Stimulated activated naive CD8-positive, alpha-beta T cell treated with anti-CD3 and anti-CD28 coated beads, Interleukin-15, amount 100 ng/mL, for 72 hours (primary cell): ENCODE measurements at places on chromosomes 11 and 22.

DNA sequence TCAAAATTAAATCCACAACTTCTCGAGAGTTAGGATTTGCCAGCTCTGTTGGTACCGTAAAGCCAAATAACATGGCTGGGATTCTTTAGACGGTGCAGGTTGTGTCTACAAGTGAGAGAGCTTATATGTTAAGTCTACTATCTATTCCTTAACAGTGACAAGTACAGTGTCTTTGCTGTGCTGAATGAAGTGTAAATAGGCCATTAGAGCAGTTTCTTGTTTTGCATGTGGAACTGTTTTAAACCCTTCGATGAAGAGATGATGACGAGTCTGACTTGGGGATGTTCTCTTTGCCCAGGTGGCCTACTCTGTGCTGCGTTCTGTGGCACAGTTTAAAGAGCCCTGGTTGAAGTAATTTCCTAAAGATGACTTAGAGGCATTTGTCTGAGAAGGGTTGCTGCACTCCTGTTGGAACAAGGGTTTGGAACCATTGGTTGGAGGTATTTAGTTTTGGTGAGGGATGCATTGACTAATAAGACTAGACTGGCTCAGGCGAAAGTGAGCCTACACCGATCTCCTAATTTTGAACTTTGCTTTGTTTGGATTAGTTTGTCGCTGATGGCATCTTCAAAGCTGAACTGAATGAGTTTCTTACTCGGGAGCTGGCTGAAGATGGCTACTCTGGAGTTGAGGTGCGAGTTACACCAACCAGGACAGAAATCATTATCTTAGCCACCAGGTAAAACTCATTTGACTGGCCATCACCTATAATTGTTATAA lies 988 bp downstream of the RPS3 start:
- DNase-seq = no peak

GRCh38 chr11:77510851-77511250 lies 37.0 kb upstream of the PAK1 start:
- DNase-seq = no peak

GRCh38 chr22:29195964-29196666 lies 9.6 kb upstream of the EMID1 start:
- DNase-seq = no peak

GRCh38 chr11:117809236-117810055 lies 12.4 kb upstream of the DSCAML1 start:
- DNase-seq = peak; percentile 53

GRCh38 chr11:12074529-12075195 lies 35.7 kb upstream of the MICAL2 start:
- no peak for DNase-seq

GRCh38 chr11:61293867-61294716 lies 1.0 kb downstream of the VWCE start:
- peak; percentile 69 for DNase-seq

DNA sequence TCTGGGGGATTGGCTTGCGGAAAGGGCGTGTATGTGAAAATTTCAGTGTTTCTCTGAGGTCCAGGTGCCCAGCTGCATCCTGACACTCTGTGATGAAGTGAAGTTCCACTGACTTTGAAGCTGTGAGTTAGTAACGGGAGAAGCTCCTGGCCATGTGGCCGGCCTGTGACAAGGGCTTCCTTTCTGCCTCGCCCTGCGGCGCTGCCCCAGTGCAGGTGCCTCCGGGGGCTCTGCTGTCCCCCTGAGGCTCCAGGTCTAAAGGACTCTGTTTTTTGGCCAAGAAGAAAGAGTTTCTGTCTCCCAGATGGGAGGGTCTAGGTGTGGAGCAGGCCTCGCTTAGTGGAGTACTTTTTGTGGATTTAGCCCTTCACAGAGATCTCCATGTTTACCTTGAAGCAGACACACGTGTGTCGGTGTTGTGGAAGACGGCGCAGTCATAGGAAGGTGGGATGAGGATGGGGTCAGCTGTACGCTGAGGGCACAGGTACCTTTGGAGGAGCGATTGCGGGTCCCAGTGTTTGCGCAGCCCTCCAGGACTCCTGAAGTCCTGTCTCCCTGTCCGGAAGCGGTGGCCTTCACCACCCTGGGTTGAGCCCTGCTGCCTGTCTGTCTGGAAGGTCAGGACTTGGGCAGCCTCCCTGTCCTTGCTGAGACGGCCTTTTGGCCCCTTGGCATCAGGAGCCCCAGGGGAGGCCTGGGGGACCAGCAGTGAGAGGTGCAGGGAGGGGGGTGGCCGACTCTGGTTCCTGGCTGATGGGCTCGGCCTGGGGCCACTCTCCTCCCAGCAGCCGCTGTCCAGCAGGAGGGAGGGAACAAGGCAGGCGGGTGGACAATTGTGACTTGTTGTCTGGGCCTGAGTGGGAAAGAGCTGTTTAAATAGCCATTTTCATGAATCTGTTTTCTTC lies 1249.3 kb downstream of the BRD1 start:
- no peak for DNase-seq

- no peak for DNase-seq
These were observed 86.7 kb upstream of the IZUMO1R start for GRCh38 chr11:94217705-94218104.

DNA sequence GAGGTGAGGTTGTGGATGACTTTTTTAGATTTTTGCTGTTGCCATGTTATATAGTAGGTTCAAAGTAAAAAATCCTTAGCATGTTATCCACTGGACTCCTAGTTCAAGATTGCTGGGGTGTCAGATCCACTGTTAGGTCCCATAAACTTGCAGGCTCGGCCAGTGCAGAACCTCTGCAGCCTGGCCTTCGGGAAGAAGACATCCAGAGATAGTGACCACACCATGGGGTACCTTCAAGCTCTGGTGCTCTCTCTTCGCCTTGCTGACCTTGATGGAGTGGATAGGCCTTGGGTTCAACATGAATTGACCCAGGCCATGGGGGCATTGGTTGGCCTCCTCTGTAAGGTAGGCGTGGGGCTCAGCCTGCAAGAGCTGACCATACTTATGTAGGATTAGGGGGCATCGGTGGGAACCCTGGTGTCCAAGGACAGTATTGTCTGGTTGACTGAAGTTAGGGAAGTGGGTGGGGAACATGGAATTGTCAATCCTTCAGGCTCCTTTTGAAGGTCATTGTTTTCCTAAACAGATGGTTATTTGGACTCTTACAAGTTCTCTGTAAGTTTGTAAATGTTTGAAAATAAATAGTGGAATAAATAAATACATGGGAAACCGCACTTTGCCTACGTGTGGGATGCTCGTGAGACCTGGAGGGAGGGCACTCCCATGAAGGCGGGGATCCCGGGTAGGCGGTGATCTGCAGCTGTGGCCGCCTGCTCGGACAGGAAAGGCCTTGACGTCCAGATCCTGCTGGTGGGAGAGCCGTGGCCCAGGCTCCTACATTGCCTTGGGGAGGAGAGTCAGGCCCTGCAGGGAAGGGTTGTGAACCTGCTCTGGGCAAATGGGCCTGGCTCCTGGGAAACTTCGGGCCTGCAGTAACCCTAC lies 37.1 kb downstream of the BCR start:
- no peak for DNase-seq

DNA sequence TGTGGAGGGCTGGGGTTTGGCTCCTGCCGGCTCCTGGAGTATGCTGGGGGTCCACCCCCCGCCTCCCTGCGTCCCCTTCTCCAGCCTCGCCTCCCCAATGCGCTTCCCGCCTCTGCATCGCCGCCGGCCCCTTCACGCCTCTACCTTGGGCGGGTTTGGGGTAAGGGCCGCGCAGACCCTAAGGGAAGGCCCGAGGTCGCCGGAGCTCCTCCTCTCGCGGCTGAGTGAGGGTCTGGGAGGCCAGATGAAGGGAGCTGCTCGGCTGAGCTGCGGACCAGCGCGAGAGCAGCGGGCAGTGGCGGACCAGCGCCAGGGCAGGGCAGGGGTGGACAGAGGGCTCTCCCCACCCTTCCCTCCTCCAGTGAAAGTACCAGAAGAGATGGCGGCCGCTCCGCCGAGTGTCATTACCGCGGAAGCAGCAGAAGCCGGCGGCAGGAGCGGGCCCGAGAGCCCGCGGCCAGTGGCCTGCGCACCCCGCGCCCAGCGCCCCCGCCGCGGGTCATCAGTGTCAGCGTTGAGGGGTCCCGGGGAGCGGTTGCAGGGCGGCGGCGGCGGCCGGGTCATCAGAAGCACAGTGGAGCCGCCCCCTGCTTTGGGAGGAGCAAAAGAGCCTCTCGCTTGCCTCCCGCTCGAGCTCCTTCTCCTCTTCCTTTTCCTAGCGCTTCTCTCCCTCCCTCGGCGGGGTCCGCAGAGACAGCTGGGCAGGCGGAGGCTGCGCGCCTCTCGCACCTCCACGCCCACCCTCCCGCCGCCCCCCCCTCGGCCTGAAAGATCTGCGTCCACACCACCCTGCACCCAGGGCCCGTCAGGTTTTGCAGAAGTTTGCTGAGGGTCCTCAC lies 255.6 kb upstream of the CADM1 start:
- no peak for DNase-seq

DNA sequence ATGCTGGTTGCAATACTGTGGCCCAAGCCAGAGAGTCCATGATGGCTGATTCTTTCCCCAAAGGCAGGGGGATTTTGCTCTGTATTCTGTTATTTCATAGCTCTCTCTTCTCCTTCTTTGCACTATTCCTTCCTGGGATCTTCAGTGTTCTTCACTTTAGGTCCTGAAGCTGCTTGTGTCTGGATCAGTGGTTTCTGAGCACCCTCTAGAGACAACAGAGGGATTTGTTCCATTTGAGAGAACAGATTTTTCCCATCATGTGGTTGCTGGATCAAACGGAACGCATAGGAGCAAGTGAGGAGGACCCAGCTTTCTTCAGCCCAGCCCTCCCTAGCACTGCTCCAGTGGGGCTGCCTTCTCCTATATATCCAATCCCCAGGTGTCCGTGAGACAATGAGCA lies 68.7 kb upstream of the SYN3 start:
- no peak for DNase-seq

GRCh38 chr22:37303821-37304274 lies 21.5 kb downstream of the CYTH4 start:
- peak; percentile 68 for DNase-seq

DNA sequence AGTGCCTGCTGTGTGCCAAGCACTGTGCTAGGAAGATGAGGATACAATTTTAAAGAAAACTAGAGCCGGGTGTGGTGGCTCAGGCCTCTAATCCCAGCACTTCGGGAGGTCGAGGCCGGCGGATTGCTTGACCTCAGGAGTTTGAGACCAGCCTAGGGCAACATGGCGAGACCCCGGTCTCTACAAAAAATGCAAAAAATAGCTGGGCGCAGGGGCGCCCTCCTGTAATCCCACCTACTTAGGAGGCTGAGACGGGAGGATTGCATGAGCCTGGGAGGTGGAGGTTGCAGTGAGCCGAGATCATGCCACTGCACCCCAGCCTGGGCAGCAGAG lies 8.3 kb downstream of the TPBGL start:
- no peak for DNase-seq

GRCh38 chr11:19632499-19632834 lies 80.2 kb upstream of the NAV2 start:
- no peak for DNase-seq

DNA sequence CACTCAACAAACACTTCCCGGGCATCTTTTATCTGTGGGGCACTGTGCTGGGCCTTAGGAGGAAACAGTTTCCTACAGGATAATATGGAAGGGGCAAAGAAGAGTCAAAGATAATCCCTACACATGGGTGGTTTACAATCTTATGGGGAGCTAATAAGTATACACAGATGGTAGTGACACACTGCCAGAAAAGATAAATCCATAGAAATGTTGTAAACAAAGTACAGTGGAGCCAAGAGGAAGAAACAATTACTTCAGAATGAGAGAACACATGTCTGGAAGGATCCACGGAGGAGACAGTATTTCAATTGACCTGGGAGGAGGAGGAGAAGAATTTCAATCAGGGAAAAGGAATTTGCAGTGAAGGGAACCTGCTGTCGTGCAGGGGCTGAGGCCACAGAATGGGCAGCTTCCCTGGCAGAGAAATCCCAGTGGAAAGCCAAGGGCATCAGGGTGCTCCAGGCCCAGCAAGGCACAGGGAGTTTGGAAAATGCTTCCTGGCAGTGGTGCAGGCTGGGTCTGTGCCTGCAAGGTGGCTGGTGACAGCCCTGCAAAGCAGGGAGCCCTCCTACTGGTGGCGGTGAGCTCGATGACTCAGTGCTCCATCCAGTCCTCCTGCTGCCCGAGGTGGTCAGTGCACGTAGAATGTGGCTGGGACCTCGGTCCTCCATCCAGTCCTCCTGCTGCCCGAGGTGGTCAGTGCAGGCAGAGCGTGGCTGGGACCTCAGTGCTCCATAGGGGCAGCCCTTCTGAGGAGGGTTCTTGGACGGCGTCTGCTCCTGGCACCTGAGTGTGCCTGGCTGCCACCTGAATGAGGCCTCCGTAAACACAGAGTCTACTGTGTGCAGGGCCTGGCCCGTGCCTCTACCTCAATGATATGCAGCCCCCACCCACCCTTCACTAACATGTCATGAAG lies 444.3 kb upstream of the B3GAT1 start:
- DNase-seq = no peak

GRCh38 chr11:95849087-95849825 lies 59.0 kb downstream of the CEP57 start:
- DNase-seq = no peak

GRCh38 chr11:2818503-2818902 lies 67.1 kb downstream of the CDKN1C start:
- DNase-seq = no peak

DNA sequence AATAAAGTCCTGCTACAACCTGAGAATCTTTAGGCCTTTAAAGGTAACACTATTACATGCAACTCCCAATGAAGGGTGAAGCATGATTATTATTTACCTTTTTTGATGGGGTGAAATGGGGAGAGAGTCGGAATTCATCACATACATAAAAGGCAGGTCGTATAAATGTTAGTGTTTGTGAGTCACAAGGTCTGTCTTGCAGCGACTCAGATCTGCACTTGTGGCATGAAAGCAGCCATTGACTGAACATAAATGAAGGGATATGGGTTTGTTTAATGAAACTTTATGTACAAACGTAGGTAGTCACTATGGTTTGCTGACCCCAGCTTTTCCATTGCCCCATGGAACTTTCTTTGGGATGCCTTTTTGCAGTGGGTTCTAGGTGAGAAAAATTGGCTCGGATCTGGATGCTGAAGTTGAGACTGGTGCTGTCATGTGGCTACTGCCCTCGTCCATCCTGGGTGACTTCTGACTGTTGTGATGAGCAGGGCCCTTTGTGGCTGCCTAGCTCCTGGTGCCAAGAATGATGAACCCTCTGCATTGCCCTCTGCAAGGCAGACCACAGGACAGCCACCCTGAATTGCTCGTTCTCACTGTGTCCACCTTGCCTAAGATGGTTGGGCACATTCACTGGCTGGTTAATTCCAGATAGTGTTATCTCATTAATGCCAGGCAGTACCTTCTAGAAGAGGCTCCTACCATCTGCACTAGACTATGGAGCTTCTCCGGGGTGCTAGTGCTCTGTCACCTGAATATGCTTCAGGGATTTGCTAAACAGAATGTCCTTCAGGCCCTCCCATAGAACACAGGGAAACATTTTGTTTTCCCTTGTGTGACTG lies 11.3 kb downstream of the GGTLC2 start:
- DNase-seq = no peak
